ENCODE measurements at places on chromosomes 2 and 18.

GRCh38 chr2:48278590-48278989, 251.4 kb upstream of the STON1 start:
- DNase-seq = no peak

DNA sequence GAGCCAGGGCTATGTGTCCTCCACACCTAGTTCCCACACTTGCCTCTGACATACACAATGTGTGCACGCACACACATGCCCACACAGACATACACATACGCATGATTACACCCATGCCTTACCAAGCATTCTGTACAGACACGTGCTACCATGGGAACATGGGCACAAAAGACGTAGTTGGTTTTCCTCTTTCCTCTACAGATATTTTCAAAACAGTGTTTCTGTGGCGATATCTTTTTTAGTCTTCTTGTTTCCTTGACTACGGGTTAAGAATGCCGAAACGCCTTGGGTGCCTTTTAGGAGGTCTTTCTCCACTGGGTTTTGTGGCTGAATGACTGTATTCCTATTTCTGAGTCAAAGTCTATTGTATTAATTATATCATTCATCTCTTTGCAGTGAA, 75.5 kb upstream of the SPTBN1 start:
- no peak for DNase-seq

DNA sequence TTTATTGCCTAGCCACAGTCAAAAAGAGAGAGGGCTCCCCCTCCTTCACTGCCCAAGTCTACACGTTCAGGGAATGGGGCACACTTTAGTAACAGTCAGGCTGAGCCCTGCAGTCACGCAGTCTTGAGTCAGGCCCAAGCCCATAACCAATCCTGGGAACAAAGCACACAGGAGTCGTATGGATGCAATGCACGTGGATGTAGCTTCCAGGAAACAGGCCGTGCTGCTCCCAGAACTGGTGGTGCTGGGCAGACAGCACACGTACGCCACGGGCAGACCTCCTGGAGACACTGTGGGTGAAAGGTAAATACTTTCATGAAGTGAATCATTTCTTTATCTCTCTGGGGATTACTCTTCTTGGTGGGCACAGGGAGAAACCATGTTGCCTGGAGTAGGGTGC, 30.0 kb upstream of the MBP start:
- DNase-seq = no peak

DNA sequence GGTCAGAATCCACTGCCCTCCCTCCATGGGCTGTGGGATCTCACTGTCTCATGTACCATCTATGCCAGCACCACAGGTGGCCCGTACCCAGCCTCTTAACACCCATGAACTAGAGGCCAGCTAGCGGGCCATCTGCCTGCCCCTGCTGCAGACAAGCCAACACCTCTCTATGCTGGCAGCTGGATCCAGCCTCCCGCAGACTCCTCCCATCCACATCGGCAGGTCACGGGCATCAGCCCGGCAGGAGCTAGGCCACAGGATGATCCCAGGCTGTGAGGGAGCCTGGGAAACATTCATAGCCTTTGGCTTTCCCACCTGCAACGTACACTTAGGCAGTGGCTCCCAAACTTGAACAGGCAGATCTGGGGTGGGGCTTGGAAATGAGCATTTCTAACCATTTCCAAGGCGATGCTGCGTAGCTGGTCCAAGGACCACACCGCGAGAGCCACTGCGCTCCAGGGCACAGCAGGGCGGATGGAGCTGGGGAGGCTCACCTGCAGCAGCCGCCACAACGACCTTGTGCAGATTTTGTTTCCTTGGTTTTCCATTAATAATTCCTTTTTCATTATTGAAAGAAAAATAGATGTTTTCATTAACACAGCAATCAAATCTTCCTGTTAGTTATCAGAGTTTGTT, 114.7 kb downstream of the KCNF1 start:
- no peak for DNase-seq

DNA sequence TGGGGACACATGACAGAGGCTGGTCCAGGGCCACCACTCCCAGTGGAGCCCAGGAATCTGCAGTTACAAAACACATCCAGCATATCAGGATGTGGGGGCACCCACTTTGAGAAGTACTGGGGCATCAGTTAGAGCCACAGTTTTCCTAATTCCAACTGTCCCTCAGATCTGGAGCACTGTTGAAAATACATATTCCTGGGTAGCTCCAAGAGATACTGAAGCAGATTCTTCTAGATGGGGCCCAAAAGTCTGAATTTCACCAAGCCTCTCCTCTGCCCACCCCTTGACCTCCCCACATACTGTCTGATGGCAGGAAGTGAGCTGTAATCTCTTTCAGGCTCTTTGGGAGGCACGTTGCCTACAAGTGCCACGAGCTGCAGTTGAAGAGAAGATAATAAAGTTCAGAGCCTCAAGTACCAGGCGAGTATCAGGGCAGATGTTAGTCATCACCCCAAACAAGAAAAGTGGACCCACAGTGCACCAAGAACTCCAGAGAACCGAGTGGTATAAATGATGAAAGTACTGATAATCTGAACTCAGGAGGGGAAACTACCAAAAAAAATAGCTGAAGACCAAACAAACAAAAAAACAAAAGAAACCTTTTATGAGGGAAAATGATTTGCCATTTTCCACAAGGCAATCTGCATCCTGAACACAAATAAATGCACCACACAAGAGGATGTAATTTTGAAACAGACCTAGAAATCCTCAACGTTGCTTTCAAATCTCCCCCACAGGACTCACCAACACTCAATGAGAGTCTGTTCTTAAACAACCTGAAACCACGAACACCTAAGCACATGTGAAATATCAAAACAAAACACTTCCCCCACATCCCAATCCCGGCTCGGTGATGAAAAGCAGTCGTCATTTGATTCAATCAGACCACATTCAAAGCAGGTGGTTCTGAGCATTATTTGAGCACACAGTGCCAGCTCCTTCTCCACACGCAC, 98.7 kb downstream of the TCF4 start:
- no peak for DNase-seq

DNA sequence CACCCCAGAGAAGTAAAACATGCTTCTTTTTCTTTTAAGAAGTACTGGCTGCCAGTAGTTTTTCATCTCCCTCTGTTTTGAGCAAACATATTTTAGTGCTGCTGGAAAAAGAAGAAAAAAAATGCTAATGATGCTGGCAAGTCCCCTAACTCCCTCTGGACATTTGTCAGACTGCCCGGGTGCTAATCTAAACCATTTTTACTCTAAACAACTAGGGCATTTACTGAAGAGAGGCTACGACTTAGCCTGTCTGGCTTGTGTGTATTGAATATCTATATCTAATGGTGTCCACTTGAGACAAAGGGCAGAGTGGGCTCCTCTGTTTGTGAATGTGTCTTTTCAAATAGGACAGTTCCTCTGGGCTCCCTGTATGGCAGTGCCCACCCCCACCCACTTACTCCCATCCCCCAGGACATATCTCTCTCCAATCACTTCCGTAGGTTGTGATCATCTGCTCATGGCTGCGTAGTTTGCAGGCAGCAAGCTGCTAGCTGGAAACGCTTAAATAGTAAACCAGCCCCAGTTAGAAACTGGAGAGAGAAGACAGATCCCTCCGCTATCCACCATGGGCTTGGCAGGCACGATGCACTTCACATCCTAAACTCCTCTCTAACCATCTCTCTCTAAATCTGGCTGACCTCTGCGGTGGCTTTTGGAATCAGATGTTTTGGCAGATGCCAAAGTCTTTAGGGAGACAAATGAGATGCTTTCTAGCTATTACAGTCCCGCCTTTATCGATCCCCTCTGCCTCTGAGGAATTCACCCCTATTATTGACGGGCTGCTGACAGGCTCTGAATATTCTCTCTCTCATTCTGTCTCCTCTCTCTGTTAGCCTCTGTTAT, 58.3 kb downstream of the DOCK10 start:
- no peak for DNase-seq

GRCh38 chr2:195001924-195002323, 655.1 kb upstream of the SLC39A10 start:
- no peak for DNase-seq

GRCh38 chr2:98026927-98027522, 31.3 kb upstream of the TMEM131 start:
- no peak for DNase-seq

GRCh38 chr2:3864943-3865865, 161.8 kb downstream of the DCDC2C start:
- DNase-seq = no peak
